ENCODE measurements at places on chromosomes 4 and X.

DNA sequence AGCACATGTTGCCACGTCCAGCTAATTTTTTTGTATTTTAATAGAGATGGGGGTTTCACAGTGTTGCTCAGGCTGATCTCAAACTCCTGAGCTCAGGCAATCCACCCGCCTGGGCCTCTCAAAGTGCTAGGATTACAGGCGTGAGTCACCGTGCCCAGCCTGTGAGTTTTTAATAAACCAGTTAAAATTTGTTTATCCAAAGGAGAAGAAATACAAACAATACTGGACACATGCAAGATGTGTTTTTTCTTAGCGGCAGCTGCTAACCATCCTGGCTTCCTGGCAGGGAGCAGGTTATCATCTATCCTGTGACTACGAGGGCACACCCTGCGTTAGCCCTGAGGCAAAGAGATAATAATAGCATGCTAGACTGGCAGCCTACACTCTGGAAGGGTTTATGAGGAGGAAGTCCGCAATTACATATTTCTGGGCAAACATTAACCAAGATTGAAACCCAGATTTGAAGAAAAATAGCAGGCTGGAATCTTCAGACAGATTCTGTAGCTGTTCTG lies 191.4 kb downstream of the SPRY1 start:
- DNase-seq: no peak

DNA sequence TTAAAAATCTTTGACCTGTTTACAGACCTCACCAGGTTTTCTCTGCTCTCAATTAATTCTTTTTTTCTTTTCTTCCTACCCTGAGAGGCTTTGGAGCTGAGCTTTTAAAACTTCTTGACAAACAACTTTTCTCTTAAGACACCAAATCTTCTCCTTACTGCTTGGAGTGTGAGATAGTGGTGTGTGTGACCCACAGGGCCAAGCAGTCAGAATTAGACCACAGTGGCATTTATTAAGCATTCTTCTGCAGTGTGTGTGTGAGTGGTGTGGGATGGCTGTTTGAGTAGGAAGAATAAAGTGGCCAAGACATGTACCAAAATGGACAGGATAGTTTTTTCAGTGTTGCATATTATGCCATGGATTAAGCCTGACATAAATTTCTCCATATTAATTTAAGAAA lies 665.1 kb downstream of the RAPGEF2 start:
- no peak for DNase-seq

GRCh38 chr4:36010397-36010929 lies 233.9 kb downstream of the ARAP2 start:
- DNase-seq: no peak

GRCh38 chrX:75074475-75074874 lies 81.6 kb downstream of the ABCB7 start:
- no peak for DNase-seq

GRCh38 chr4:22672944-22673343 lies 19.8 kb upstream of the GBA3 start:
- DNase-seq: no peak

- no peak for DNase-seq
These were observed 32.9 kb downstream of the SLC39A8 start for GRCh38 chr4:102312417-102312816.

DNA sequence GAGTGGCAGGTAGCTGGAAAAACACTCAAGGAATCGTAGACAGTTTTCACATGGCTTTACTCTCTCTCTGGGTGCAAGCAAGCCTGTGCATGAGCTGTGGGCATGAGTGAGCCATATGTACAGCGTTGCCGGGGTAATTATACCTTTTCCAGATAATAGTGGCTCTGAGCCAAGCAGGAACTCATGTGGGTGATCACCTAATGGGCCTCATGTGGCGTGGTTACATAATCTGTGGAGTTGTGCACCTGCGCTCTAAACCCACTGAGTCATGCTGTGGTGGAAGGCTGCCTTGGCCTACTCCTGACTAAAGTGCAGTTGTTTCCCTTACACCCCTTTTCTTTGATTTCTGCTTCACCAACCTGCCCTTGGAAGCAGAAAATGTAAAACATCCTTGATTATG lies 1564.5 kb upstream of the PCDH10 start:
- DNase-seq: no peak

DNA sequence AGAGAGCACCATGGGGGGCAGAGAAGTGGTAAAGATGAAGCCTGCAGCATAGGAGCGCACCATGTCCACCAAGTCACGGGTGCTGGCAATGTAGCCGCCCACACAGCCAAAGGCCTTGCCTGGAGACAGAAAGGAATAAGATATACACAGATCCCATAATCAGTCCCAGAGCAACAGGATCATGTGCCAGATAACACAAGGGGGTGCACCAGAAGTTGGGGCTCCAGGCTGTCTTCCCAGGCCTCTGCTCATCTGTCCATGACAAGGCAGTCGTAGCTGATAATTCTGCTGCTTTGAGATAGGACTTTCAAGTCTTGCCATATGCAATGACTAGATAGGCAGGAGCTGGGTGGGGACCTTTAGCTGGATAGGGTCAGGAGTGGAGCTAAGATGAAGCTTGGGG lies 14.7 kb downstream of the APEX2 start:
- no peak for DNase-seq

- peak; percentile 23 for DNase-seq
These were observed 103.4 kb upstream of the PAK3 start for GRCh38 chrX:110992611-110993010.

GRCh38 chr4:143641361-143641760 lies 59.1 kb downstream of the FREM3 start:
- DNase-seq: no peak

- no peak for DNase-seq
These were observed 5.3 kb upstream of the ARAP2 start for GRCh38 chr4:36249610-36250009.

DNA sequence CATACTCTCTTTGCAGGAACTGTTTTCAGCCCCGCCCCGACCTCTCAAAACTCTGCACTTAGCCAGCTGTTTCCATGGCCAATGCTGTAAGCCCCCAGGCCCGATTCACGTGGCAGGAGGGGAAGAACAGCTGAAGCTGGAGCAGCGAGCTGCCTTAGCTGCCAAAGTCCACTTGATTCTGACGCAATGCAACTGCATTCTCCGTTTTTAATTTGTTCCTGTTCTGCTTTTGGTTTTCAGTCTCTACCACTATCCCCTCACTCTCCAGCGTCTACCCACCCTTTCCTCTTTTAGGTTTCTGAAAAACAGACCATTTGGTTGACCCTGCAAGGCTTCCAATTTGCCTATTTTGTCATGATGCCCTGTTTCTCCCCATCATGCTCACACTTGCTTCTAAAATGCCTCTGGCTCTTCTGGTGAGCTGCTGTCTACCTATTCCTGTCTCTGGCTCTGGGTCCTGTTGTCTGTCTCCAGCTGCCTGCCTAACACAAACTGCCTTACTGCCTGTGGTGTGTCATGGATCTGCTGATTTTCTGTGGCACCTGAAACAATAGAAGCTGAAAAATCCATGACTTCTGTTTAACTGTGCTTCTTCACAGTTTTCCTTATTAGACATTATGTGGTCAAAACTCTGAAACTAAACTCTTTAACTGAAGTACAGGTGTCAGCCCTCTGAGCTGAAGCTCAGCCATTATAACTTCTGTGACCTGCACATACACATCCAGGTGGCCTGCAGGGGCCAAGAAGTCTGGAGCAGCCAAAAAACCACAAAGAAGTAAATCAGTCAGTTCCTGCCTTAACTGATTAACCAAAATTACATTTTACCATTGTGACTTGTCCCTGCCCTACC lies 160.5 kb upstream of the AGTR2 start:
- peak; percentile 83 for DNase-seq

DNA sequence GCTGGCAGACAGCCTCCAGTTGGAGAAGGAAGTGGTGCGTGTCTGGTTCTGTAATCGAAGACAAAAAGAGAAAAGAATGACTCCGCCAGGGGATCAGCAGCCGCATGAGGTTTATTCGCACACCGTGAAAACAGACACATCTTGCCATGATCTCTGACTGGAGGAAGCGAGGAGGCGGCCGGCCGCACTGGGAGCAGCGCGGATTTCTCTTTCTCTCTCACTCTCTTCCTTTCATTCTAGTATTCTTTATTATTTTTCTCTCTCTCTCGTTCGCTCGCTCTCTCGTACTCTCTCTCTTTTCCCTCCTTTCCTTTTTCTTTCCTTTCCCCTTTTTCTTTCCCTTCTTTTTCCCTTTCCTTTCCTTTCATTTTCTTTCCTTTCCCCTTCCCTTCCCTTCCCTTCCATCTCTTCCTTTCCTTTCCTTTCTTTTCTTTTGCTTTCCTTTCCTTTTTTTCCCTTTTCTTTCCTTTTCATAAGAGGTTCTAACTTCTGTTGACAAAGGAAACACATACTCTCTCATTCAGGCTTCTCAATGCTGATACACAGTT lies 1.2 kb downstream of the POU3F4 start:
- DNase-seq: no peak

DNA sequence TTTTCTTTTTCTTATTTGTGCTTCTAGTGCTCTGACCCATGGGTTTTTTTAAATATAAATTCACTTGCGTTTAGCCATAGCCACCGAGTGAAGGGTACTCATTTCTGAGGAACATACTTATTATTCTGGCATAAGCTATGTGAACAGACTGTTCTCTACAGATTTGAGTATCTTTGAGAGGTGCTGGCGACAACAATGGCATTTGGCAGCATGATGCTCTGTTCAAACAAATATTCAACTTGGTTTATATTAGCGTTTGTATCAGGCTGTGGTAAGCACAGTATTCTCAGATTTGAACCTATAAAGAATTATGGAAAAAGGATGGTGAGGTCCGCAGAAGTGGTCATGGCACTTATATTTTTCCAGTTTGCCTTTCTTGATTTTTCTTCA lies 108.7 kb upstream of the LIMCH1 start:
- DNase-seq: no peak

- DNase-seq: no peak
These were observed 99.8 kb downstream of the KLHL8 start for GRCh38 chr4:87120411-87121162.

DNA sequence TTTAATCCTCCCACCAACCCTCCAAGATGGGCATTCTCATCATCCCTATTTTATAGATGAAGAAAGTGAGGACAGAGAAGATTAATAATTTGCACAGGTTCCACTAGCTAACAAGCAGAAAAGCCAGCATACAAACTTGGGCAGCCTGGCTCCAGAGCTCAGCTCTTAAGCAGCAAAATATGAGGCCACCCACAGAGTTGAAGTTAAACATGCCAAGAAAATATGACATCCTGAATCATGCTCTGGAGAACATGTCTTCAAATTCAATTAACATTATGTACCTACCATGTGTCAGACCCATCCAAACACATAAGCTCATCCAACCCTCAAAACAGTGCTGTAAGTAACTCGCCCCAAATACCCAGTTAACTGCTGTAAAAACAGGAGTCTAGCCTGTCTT lies 33.9 kb downstream of the USP46 start:
- no peak for DNase-seq

GRCh38 chr4:15018361-15018760 lies 16.1 kb downstream of the CPEB2 start:
- no peak for DNase-seq

DNA sequence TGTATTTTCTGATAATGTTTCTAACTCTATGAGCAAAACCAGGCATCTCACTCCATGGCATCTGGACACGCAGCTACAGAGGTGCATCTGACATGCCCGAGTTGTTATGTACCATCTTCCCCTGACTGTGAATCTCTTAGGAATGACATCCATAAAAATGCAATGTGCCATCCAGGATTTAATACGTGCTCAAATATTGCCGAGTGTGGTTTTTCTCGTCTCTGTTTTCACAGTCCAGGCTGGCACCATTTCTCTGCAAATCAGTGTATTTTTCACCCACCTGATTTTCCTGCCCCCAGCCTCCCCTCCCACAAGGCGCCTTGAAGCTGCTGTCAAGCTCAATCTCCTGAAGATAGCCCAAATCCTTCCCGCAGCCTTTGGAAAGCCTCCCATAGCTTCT lies 154.6 kb downstream of the DHRSX start:
- no peak for DNase-seq

GRCh38 chr4:25535278-25535677 lies 120.4 kb upstream of the SLC34A2 start:
- no peak for DNase-seq
